ENCODE measurements at places on chromosomes 7 and 10.

DNA sequence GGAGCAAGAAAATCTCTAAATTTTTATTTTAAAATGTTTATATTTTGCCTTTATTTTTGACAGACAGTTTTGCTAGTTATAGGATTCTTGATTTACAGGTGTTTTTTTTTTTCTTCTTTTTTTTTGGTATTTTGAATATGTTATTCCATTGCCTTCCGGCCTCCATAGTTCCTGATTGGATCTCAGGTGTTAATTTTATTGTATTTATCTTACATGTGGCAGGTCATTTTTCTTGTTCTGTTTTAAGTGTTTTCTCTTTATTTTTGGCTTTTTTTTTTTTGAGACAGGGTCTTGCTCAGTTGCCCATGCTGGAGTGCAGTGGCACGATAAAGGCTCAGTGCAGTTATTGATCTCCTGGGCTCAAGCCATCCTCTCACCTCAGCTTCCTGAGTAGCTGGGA, 73.9 kb downstream of the MLLT10 start:
- no peak for DNase-seq

DNA sequence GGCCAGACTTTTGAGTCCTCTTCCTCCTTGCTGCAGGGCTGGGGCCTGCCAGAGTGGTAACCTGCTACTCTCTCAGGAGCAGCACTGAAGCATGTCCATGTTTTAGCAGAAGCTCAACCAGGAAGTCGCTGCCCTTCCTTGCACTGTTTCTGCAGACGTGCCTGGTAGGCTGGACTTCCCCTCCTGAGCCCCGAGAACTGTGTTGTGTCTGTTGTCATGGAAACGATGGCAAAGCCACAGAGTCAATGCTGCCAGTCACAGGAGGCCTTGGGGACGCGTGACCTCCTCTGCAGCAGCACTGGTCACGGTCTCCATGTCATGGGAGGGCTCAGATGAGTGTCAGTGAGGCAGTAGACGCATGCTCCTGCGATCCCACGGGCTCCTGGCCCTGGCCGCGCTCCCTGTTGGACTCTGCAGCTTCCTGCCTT, 145.5 kb downstream of the FANK1 start:
- peak; percentile 25 for DNase-seq

GRCh38 chr7:125033506-125033905, 103.9 kb upstream of the POT1 start:
- DNase-seq = no peak

GRCh38 chr10:124142960-124143359, 49.6 kb upstream of the CHST15 start:
- DNase-seq = no peak

- no peak for DNase-seq
These were observed 88.5 kb upstream of the ATP6V0A4 start for GRCh38 chr7:138886501-138886917.

- DNase-seq = no peak
These were observed 20.0 kb downstream of the SORCS1 start for GRCh38 chr10:107144490-107144889.

All from iPS DF 19.7 (cell line).